CD4-positive, alpha-beta T cell (primary cell): ENCODE measurements at places on chromosomes 2 and 18. TPM values are rescaled to one million over a fixed set of nuclear protein-coding genes. Genes with fewer than 3 reads are reported as not detected.

DNA sequence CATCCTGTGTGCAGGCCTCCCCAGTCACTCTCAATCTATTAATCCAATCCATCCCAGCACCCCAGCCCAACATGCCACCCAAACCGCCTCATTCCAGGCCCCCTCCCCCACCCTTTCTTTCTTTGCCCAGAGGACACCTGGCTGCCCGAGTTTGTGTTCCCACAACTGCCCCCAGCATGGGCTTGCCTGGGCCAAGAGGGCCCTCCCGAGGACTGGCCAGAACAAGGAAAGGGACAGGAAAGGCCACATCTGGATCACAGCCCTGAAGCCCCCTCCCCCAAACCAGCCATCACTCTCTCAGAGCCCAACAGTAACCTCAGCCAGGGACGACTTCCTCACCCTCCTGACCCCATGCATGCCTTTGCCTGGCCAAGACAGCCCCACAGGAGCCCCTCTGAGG is 1.2 kb downstream of the TNS1 start:
- no peak for DNase-seq

GRCh38 chr18:31978616-31979015 is 35.7 kb upstream of the TRAPPC8 start:
- DNase-seq, result no peak

GRCh38 chr18:12844391-12844790 is 39.6 kb downstream of the PTPN2 start:
- no peak for DNase-seq

DNA sequence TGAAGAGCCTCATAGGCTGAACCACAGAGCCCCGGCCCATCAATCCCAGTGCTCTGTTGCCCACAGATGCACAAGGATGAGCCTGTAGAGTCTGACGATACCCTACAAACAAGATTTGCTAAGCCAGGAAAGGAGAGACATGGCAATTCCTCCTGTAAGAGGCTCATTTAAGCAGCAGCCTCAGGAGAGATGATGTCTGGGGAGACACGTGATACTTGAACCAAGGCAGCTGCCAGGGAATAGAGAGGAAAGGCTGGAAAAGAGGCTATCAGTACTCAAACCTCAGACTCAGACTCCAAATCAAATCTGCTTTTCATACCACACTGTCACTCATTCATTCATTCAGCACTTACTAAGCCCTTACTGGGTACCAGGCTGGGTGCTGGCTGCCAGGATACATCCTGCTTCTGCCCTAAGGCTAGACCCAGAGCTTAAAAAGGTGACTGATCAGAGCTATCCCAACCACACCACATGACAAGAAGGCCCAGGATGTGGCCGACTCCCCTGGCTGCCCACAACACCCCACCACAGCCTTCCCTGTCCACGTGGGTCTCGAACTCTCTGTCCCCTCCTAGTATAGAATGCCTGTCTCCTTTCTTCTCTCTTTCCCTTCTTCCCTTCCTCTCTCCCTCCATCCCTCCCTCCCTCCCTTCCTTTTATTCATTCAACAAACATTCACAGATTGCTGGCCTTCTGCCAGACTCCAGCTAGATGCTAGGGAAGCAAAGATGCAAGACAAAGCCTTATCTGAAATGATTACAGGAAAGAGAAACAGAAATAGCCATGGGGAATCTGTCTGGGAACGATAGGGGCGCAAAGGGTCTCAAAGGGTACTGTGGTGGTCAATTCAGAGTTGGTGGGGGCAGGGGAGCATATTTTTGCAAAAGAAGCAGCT is 23.4 kb upstream of the KCNK3 start:
- DNase-seq, result no peak

GRCh38 chr18:9984080-9984479 is 70.3 kb downstream of the VAPA start:
- DNase-seq, result no peak

DNA sequence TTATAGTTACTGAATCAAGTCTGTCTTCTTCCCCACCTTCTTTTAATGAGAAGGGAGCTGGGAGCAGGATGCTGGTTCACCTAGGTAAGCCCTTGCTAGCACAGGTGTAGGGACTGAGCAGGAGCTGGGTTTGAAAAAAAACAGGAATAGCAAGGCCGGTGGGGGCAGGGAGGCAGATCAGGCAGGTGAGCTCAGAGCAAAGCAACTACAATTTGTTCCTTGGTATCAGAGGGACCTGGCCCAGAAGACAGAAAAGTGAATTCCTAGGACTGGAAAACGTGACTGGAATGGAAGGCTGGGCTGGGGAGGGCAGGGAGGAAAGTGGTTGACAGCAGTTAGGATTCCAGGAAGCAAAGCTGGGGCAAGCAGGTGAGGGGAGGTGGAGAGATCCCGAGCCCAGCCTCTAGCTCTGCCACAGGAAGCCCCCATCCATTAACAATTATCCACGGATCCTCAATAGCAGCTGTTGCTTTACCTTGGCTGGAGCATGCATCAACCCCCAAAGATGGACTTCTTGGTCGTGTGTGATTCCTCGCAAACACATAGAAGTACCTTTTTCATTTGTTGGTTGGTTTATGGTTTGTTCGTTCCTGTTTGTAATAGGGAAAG is 118.4 kb downstream of the LNPK start:
- no peak for DNase-seq

GRCh38 chr2:163670929-163671328 is 64.9 kb downstream of the FIGN start:
- DNase-seq, result no peak

DNA sequence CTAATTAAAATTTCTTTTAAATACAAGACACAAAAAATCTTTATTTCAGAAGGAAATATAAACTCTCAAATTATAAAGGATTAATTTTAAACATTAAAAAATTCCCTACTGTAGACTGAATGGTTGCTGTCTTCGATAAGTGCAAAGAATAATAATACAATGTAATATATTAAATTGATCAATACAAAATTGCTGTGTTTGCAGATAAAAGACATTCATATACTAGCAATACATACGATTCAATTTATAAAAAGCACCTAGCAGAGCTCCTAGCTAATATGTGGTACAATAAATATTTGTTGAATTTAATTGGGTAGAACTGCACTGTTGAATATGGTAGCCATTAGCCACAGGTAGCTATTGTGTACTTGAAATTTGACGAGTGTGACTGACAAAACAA is 6.6 kb downstream of the ZSWIM2 start:
- DNase-seq, result no peak

GRCh38 chr18:27985832-27986231 is 191.1 kb downstream of the CDH2 start:
- no peak for DNase-seq

- DNase-seq, result no peak
These were observed 212.1 kb downstream of the CDH2 start for GRCh38 chr18:27964811-27965210.

- DNase-seq, result no peak
These were observed 263.5 kb upstream of the LRRTM1 start for GRCh38 chr2:80568011-80568410.

GRCh38 chr2:8629402-8629801 is 52.5 kb upstream of the ID2 start:
- DNase-seq, result no peak

DNA sequence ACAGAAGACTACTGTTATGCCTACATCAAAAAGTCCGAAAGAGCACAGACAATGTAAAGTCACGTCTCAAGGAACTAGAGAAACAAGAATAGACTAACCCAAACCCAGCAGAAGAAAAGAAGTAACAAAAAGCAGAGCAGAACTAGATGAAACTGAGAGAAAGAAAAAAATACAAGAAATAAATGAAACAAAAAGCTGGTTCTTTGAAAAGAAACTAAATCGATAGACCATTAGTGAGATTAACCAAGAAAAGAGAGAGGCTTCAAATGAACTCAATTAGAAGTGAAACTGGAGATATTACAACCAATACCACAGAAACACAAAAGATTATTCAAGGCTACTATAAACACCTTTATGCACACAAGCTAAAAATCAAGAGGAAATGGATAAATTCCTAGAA is 271.8 kb downstream of the MBD2 start:
- no peak for DNase-seq

- no peak for DNase-seq
These were observed 1.3 kb upstream of the GPC1 start for GRCh38 chr2:240433973-240434727.

- DNase-seq, result no peak
These were observed 102.5 kb downstream of the RIT2 start for GRCh38 chr18:43012951-43013350.

The ASB18 gene
- total RNA-seq, result not detected

The B3GNT7 gene
- 0.38 TPM for total RNA-seq

The ERBB4 gene
- total RNA-seq, result not detected

The ECEL1 gene
- not detected for total RNA-seq

The TXNDC2 gene
- not detected for total RNA-seq

The CDK5R2 gene
- not detected for total RNA-seq

The CCDC74A gene
- 0.50 TPM for total RNA-seq

The TEX44 gene
- not detected for total RNA-seq

The EPB41L3 gene
- total RNA-seq, result 10.9 TPM
